ENCODE measurements at places on chromosomes 12 and 14.

DNA sequence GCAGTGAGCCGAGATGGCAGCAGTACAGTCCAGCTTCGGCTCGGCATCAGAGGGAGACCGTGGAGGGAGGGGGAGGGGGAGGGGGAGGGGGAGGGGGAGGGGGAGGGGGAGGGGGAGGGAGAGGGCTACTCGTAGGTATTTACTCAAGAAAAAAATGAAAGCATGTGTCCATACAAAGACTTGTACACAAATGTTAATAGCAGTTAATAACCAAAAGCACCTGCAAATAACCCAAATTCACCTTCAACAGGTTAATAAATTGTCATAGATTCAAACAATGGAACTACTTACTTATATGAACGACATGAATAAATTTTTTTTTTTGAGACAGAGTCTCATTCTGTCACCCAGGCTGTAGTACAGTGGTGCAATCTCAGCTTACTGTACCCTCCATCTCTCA lies 152.4 kb downstream of the BRMS1L start:
- DNase-seq: no peak

DNA sequence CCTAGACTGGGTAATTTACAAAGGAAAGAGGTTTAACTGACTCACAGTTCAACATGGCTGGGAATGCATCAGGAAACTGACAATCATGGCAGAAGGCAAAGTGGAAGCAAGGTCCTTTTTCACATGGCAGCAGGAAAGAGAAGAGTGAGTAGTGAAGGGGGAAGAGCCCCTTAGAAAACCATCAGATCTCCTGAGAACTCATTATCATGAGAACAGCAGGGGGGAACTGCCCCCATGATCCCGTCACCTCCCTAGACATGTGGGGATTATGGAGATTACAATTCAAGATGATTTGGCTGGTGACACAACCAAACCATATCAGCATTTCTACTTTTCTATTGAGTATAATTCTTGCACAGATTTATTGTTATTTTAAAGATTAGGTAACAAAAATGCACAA lies 822.1 kb upstream of the FLRT2 start:
- no peak for DNase-seq

GRCh38 chr12:113242560-113242959 lies 21.3 kb downstream of the TPCN1 start:
- DNase-seq: no peak

DNA sequence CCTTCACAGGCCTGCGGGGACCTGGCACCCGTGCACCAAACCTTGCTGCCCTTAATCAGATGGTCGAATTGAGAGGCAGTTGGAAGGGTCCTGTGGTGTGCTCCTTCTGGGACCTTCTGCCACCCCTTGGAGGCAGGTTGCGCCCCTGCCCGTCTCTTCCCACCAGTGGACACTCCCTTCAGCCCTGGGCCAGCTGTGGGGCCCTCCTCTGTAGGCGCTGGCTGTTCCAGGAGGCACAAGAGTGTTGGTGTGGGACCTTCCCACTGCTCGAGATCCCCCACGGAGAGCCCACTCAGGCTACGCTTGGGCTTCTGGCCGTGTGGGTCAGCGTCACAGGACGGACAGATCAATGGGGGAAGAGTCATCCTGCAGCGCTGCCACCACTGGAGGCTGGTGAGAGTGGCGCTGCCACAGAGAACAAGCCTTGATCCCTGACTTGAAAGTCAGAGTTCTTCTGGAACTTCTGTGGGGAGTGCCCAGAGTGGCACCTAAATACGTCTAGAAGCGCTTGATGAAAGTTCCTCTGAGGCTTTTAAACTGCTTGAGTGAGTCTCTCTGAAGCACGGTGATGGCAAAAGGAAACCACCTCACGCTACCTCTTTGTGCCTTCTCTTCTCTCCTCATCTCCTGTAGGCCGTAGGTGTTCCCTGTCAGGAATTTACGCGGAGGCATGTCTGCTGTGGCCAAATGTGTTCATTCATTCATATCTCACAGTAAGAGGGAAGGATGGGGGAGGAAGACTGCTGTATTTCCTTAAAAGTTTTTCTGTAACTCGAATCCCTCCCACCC lies 48.3 kb downstream of the TRAF3 start:
- no peak for DNase-seq

GRCh38 chr12:67927815-67928214 lies 61.4 kb upstream of the IFNG-AS1 start:
- DNase-seq: no peak

DNA sequence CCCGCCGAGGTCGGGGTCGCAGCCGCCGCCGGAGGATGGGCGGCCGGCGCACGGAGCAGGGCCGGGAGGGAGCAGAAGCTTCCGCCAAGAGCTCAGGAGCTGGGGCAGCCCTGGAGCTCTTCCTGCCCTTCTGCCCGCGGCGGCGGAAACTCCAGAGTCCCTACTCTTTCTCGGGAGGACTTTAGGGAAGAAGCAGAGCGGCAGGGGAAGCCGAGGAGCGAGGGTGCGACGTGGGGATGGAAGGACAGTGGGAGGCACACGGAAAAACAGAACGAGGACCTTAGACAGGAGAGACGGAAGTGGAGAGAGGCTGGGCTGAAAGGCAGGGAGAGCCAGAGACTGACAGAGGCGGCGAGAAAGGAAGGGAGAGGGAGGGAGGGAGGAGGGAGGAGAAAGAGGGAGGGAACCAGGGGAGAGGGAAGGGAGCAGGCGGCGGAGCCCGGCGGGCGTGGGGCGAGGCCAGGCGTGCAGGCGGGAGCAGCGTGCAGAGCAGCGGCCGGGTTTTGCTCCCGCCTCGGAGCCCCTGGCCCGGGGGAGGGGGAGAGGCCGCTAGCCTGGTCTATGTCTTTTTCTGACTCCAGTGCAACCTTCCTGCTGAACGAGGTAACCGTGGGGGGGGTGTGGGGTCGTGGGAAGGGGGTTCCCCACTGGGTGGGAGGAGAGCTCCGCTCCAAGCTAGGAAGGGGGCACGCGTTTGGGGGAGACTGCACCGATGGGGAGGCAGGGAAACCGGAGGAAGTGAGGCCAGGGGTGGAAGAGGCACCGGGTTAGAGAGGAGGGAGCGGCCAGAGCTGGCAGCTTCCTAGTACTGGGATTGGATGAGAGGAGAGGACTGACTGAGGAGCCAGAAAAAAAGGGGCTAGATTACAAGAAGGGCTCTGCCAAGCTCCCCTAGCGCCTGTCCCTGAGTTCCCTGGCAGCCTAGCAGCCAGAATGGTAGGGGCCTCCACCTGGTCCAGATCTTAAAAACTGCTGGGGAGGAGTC lies 2.9 kb upstream of the CACNB3 start:
- peak; percentile 26 for DNase-seq

GRCh38 chr12:19665121-19665900 lies 226.0 kb downstream of the AEBP2 start:
- no peak for DNase-seq

DNA sequence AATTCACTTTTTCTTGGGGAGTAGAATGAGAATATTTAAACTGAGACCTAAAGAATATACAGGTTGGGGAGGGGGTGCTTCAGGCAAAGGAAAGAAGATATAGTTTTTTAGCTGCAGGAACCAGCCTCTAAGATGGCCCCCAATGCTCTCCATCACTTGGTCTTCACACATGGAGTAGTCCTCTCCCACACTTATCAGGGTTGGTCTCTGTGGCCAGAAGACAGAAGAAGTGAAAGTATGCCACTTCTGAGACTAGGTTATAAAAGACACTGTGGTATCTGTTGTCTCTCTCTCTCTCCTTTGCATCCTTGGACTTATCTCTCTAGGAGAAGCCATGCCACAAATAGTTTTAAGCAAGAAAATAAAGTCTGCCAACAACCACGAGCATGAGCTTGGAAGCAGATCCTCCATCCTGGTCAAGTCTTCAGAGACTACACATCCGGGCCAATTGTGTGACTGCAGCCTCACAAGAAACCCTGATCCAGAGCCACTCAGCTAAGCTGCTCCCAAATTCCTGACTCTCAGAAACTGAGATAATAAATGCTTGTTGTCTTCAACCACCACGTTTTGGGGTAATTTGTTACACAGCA lies 18.0 kb downstream of the PUS7L start:
- no peak for DNase-seq

DNA sequence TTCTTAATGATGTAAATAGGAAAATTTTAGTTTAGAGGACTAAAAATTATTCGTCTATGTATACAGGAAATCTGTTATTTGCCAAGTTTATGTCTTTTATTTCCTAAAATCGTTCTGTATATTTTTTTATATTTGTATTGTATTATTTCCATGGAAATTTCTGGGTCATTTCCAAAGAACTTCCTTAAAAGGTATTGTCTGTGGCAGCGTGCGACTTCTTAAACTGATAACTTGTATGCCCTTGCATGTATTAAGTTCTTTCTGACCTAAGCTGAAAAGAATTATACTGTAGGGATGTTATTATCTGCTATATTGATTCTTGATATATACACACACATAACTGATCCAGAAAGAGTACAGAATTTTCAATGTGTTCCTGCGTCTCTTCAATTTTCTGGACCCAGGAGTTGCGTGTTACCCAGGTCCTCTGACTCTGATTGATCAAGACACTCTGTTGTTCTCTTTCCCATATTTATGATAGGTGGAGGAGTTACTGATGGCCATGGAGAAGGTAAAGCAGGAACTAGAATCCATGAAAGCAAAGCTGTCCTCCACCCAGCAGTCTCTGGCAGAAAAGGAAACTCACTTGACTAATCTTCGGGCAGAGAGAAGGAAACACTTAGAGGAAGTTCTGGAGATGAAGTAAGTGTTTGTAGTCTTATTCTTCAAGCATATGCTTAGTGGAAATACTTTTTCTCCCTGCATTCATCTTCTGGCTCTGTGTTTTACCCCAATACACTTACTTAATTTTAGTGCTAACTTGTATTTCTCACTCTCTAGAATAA lies 298.5 kb downstream of the ERC1 start:
- no peak for DNase-seq

DNA sequence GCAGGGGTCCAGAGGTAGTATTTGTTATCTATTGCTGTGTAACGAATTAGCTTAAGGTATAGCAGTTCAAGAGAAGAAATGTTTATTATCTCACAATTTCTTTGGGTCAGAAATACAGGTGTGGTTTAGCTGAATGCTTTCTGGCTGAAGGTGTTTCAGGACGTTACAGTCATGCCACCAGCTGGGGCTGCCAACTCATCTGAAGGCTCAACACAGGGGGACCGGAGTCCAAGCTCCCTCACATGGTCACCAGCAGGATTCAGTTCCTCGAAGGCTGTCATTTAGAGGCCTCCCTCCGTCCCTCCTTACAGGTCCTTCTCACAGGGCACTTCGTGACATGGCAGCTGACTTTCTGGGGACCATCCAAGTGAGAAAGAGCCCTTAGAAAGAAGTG lies 37.5 kb upstream of the SINHCAF start:
- no peak for DNase-seq

DNA sequence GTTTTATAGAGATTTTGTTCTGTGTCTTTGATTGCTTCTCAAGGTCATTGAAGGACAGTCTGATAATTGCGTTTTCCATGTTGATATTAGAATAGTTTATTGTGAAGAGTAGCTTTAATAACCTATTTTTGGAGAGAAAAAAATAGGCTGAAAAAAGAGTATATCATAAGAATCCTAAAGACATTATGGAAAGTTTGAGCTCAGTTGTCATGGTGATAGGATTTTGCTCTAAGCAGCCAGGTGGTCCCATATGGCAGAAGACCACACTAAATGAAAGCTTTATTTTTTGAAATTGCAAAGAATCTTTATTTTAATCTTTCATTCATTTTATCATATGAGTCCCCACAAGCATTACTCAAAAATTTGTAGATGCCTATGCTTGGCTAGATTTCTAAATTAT lies 358.9 kb upstream of the NAV3 start:
- DNase-seq: no peak

DNA sequence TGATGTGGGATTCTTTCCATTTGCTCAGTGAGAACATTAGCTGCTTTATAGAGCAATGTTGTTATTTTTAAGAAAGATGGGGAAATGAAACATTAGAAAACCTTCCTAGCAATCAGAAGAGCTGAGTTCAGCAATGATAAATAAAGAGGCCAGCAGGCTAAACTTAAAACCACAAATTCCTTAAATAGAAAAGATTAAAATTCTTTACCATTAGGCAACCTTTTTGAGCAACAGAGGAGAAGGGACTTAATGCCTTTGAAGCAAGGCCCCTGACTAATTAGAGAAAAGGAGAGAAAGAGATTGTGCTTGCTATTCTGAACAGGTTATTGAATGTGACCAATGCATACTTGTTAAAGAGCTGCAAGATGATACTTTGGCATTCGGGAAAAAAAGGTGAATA lies 160.8 kb upstream of the LMO3 start:
- no peak for DNase-seq

DNA sequence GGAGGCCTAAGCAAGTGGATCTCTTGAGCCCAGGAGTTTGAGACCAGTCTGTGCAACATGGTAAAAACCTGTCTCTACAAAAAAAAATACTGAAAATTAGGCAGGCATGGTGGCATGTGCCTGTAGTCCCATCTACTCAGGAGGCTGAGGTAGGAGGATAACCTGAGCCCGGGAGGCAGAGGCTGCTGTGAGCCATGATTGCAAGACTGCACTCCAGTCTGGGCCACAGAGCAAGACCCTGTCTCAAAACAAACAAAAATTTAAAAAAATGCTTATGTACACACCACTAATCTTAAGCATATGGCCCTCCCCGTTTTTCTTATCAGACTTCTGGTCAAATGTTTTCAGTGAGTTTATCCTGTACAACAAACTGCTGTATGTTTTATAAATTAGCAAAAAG lies 1.7 kb upstream of the GNPNAT1 start:
- DNase-seq: no peak

DNA sequence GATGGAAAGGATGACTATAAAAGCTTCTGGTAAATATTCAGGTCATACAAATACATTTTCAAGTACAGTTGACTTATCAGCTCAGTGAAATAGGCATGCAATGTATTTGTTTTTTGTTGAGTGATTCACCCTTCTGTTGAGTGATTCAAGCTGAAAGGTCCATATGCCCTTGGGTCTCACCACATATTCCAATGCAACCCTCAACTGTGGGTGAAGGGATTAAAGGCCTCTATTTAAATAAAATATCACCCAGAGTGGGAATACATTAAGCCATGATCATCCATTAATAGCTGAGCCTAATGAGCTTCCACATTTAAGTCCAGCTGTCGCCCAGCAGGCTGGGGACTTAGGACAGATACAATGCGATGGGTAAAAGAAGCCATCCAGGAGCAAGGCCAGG lies 120.2 kb downstream of the CRACR2A start:
- no peak for DNase-seq

DNA sequence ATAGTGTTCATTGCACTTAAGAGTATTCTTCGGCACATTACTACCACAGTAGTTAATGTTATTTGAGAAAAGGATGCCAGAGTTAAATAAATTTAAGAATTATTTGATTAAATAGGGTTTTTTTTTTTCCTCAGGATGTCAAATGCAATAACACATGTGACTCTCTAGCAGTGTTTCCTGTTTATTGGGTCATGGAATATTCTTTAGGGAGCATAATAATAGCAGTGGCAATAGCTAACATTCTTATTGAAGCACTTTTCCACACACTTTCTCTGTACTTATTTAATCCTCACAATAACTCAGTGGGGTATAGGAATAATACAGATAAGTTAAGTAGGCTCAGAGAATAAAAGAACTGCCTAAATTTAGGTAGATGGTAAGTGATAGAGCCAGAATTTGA lies 44.3 kb downstream of the SCYL2 start:
- DNase-seq: no peak

All from stimulated activated CD4-positive, alpha-beta T cell treated with anti-CD3 and anti-CD28 coated beads, Interleukin-4, amount 100 ng/mL, for 4 hours (primary cell).